Endothelial cell (in vitro differentiated cells): ENCODE measurements at places on chromosomes 2 and 18. TPM values are rescaled to one million over a fixed set of nuclear protein-coding genes. Genes with fewer than 3 reads are reported as not detected.
A peak's percentile ranks its signal among the peaks of the same experiment; 100 is the strongest.

- DNase-seq: no peak
Observed at GRCh38 chr18:6286585-6286984, 128.1 kb downstream of the L3MBTL4 start.

GRCh38 chr18:23453680-23454058 lies 582 bp downstream of the RIOK3 start:
- DNase-seq: no peak

AGXT gene
- not detected for total RNA-seq

DNA sequence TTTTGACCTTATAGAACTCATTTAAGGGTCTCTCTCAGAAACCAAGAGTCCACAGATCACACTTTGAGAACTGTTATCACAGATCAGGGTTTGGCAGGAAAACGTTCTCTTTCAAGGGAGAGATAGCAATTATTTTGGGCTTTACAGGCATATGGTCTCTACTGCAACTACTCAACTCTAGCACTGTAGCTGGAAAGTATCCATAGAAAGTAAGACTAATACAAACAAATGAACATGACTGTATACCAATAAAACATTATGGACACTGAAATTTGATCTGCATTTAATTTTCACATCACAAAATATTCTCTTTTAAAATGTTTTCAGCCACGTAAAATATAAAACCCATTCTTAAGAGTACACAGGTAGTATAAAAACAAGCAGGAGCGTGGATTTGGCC lies 100.5 kb downstream of the TRIP12 start:
- no peak for DNase-seq

KCNG3 gene
- 0.13 TPM for total RNA-seq

GRCh38 chr2:54949431-54949830 lies 100.8 kb downstream of the RTN4 start:
- DNase-seq: no peak

DNA sequence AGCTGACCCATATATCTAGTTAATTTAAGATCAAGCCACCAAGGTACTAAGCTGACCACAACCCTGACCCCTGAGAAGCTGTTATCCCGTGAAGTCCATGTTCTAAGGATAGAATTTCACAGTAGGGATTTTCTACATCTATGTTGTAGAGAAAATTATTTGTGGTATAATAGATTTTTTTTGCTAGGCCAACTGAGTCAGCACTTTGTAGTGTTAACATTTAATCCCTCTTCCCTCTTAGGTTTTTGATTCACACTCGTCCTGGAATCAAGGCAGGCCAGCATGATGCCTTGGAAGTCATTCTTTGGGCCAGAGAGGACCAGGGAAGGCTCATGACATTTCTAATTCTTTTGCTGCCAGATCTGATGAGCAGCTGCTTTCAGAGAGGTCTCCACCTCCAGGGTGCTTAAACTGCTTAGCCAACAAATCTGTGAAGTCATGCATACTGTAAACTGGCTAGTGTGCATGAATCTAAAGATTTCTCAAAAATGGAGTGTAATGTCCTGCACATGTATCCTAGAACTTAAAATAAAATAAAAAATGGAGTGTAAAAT lies 102.5 kb downstream of the RBM43 start:
- no peak for DNase-seq

GRCh38 chr2:207200136-207200535 lies 34.4 kb upstream of the KLF7 start:
- DNase-seq: no peak

DNA sequence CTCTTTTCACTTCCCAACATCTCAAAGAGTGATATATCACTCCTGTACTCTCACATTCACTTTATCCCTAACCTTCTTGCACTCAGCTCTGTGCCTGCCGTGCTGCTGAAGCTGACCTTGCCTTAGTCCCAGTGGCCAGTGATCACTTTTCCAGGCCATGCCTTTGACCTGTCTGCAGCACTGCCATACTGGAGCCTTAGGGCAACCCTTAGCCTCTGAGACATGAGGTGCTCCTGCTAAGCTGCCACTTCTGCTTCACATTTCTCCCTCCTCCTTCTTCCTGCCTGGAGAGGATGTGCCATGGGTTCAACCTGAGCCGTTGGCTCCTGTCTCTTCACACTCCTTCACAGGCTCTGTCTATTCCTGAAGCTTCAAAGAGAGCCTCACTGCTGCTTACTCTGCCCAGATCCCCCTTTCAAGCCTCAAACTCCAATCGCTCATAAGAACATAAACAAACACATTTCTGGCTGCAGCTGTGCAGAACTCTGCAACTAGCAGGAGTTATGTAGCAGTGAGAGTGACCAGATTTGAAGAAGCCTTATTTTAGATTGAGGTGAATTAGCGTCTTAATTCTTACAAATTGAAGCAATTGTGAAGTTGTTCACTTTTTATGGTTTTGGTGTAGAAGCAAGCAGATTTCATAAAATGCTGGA lies 716.2 kb upstream of the FANCL start:
- DNase-seq: no peak

DNA sequence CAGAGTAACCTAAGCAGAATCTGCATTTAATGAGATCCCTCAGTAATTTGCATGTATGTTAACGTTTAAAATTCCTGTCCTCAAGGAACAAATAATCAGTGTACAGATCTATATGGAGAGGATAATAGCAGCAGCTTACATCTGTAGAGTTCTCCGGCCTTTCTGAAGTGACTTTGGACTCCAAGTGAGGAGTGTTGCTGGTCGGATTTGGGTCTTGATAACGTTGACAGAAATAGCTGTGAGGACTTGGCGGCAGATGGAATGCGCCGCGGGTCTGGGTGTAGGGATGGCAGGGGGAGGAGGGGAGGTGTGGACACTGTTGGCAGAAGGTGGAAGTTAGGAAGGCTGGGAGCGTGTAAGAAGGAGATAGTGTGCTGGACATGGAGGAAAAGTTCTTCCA lies 170.9 kb upstream of the GATA6 start:
- no peak for DNase-seq

DNA sequence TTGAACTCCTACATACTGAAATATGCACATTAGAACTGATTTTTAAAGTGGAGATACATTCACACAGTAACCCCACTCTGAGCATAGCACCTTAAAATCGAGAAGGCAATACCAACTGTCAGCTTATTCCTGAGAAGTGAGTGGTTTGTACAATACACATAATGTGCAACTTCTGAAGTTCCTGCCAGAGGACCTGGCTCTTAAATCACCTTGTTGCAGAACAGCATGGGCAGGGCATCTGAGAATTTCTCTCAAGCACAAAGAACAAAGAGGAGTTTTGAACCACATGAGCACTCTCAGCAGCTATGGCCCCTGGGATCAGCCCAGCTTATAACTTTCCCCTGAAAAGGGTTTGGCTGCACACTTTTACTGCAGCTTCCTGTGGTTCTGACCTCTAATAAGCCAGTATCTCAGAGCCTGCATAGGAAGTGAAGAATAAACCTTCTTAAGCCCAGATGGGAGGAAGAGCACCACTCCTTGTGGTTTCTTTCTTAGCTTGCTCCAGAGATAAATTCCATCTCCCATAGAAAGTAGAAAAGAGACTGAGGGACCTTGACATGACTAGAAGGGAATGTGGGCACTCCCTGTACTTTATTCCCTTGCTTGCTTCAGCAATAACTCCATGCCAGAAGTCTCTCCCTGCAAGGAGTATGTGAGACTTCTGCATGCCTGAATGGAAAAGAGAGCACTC lies 862.3 kb downstream of the SUCLG1 start:
- DNase-seq: no peak

- no peak for DNase-seq
Observed at GRCh38 chr2:43701111-43701510, 24.9 kb upstream of the C1GALT1C1L start.

DNA sequence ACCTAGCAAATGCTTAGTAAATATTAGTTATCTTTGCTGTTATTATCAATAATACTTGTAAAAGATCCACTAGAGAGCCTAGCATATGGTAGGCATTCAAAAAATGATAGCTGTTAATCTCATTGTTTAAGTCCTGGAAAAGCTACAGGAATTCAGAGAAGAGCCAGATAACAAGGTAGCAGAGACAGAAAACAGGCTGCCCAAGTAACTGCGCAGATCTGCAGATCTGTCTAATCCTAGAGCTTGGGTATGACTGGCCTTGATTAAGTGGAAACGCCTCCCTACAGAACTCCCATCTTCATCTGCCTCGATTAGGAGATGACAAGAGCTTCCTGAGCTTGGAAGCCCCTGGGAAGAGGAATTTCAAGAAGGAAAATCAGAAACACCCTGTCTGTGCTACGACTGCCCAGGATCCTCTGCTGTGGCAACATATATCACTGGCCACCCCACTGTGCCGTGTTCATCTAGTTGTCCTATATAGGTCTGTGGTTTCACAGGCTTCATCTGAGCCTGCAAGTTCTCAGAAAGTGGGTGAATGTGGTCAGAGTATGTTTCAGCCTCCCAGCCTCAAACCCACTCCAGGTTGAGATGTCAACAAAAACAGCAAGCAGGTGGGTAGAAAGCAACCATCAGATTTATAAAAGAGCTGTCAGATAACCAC lies 151.5 kb upstream of the PKDCC start:
- DNase-seq: no peak

- no peak for DNase-seq
Observed at GRCh38 chr2:85179541-85179940, 46.3 kb downstream of the TCF7L1 start.

GRCh38 chr2:203826704-203827103 lies 40.9 kb upstream of the CTLA4 start:
- DNase-seq: no peak

CCDC142 gene
- total RNA-seq: 20.7 TPM

- no peak for DNase-seq
Observed at GRCh38 chr2:237695201-237695780, 67.9 kb downstream of the LRRFIP1 start.

DNA sequence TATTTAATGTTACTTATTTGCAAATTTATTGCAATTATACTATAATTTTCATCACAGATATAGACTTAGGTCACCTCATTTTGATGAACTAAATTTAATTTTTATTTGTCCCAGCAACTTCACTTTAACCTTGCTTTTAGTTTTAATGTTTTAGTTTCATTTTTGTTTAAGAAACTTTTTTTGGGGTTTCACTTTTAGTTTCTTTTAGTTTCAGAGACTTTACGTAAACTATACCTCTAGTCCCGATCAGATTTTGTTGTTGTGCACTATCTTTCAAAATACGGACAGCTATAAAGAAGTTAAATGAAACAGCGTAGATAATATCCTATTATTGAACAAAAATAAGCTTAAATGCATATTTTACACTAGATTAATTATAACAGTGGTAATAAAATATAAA lies 460.5 kb downstream of the ERBB4 start:
- DNase-seq: no peak

DNA sequence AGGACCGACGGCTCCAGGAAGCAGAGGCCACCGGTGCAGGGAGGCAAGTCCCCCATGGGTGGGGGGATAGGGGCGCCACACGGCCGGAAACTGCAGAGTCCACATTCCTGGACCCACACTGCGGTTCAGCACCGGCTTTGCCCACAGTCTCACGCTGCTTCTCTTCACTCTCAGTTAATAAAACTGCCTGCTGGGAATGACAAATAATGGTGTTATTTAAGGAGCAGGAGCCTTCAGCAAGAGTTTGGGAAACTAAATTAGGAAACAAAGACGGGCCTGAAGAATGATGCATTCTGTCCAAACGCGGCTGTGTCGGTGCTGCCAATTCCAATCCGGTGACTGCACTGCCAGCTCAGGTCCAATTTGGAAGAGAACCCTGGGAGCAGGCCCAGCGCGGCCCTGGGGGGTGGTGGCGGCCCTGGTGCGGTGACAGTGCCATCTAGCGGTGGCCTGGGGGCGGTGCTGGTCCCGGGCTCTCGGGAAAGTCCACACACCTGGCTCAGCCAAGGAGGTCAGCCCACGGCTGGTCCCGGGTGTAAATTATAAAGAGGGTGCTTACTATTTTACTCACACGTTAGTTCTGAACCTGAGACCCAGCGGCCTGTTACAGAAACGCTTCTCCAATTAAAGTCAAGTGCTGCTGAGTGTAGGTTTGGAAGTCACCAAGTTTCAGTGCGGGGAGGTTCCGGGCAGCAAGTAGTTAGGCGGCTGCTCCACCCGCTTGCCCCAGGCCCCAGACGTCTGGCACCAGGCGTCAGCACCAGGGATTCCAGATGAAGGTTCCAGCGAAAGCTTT lies 73.1 kb upstream of the PXDN start:
- DNase-seq: peak; percentile 73

DNA sequence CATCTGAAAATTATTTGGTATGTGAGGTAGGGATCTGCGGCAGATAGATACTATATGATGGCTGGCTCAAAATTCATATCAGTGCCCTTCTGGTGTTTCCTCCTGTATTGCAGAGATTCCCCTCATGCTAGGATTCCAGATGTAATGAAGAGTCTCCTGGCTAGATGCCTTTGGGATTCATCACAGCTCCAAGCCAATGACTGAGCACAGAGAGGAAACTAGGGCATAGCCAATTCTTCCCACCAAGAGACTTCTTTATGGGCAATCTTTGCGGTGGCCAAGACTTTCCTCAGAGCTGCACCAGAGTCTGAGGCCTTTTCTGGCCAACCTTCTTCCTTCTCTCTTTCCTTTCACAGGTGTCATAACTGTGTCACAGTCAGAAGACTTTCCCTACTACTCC lies 25.5 kb upstream of the CIB4 start:
- DNase-seq: no peak

- DNase-seq: no peak
Observed at GRCh38 chr2:240966457-240966905, 31.9 kb upstream of the SNED1 start.

DNA sequence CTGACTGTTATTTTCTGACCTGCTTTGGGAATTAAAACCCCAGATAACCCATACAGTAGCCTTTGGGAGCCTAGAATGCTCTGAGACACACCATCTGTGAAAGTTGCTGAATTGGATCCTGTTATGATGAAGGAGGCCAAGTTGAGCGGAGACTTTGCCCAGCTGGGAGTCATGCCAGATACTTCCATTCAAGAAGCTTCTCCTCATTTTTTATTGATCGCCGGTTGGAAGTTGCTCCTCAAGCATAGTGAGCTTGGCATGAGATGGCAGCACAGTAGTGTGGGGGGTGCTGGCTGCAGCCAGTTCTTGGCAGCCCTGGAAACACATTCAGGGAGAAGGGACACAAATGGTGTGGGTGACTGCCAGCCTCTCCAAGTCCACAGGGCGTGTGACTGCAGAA lies 270.7 kb upstream of the NRP2 start:
- DNase-seq: no peak

DNA sequence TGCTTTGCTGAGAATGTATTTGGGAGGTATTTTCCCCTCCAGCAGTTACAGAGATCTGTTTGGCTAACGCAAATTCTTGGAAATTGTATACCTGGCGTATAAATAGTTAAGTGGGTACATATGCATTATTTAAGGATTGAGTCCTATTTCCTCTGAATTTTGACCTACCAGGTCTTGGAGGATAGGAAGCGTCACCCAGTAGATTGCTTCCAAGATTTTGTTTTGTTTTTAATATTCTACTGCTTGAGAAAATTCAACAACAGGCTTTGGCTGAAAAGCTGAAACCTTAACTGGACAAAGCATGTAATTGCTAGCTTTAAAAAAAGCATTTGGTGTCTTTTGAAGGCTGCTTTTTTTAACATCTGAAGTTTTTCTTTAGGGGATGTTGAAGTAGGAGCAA lies 150.1 kb downstream of the WDSUB1 start:
- no peak for DNase-seq
